Stimulated activated CD4-positive, alpha-beta T cell treated with anti-CD3 and anti-CD28 coated beads, Interleukin-1b, Interleukin-23, amount 100 ng/mL, for 1 hour (primary cell): ENCODE measurements at places on chromosomes 5 and 9.

GRCh38 chr5:172700365-172701290, 59.6 kb downstream of the NEURL1B start:
- DNase-seq: no peak

DNA sequence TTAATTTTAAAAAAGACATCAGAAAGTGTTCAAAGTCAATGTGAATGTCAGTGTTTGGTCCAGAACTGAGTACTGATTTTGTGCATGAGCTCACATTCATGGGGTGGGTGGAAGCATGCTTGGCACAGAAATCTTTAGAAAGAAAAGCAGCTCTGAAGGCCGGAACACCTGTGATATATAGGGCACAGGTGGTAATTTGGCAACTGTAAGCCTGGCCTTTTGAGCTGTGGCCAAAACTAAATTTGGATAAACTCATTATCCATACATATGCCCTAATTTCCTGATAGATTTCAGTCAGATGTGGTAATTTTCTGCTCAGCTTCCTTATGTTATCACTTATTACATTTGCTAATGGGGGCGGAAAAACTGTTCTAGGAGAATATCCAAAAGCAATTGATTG, 211.4 kb downstream of the HCN1 start:
- no peak for DNase-seq

DNA sequence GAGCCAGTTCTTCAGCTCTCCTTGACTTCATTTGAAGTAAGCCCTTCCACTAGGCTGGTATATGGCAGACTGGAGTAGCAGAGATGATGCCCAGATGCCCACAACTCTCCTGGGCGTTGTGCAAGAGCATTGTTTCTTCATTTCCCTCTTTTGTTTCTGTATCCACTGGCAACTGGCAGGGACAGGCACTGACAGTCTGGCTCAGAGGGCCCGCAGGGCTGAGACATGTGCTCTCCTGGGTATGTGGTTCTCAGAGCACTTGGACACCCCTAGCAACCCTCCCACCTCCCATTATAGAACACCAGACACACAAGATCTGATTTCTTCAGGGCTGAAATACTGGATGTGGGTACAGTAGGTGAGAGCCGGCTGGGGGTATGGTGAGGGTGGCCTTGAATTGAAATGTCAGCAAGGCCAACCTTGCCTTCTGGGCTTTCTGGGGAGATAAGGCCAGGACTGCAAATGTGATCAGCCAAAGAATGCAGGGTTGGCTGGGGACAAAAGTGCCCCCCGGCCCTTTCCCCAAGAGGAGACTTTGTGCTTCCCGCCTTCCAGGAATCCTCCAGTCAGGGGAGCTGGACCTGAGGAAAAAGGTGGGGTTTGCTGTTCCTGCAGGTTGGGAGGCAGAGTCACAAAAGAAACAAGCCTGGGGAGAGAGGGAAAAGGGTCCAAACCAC, 28.6 kb upstream of the CTNNA1 start:
- DNase-seq: no peak

- DNase-seq: no peak
Measured at GRCh38 chr5:138975098-138975847, 100.1 kb upstream of the LRRTM2 start.

DNA sequence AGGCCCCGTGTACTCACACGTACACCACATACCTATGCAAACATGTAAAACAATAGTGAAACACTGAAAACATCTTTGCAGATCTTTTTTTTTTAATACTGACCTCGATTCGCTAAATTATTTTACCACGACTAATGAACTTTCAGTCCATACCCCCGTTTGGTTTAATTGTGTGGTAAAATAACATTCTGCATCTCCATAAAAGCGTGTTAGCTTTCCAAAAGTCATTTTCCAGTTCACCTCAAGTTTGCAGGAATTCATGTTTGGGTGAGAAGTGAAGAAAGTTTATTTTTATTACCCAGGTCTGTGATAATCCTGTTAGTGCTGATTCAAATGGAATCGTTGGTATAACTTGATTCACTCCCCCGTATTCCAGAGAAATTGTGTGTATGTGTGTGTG, 652 bp downstream of the ARSK start:
- no peak for DNase-seq

GRCh38 chr9:105293408-105293807, 49.0 kb downstream of the SLC44A1 start:
- DNase-seq: no peak

GRCh38 chr9:111661150-111661801, at the start of gene GNG10:
GNG10 (plus strand) TSS chr9:111661605; CDS start chr9:111661635, 30 bp downstream.
- peak; percentile 53 for DNase-seq

- no peak for DNase-seq
Measured at GRCh38 chr9:85502815-85503655, 238.7 kb downstream of the AGTPBP1 start.

DNA sequence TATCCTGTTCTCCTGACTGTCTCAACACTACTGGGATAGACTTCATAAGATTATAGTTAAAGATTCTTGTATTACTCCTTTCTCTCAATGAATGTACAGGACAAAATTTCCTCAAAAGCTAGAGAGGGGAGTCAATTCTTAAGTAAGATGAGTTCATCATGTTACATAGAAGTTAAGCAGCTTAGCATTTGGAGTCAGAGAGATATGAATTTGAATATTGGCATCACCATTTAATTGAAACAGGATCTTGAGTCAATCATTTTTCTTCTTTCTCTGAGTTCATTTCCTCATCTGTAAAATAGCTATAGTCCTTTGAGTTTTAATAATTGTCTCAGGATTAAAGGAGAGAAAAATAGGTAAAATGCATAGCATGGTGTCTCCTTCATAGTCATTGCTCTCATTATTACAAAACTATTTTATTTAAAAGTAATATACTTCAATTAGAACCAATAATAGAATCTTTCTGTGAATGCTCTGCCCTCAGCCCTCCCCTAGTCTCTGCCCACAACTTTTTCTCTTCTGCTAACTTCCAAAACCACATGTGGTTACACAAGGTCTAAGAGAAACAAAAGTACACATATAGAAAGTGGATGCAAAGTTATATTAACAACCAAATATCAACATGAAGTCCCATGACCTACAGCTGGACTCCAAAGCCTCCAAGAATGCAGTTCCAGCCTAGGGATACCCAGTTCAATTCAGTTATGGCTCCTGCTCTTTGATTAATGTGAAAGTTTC, 265.6 kb downstream of the TLE1 start:
- DNase-seq: no peak

GRCh38 chr5:39760385-39761198, 335.8 kb upstream of the DAB2 start:
- no peak for DNase-seq
